Central memory CD4-positive, alpha-beta T cell (primary cell): ENCODE measurements at places on chromosomes 1 and 21.

- DNase-seq: no peak
Observed at GRCh38 chr1:163459539-163459938, 137.8 kb downstream of the NUF2 start.

DNA sequence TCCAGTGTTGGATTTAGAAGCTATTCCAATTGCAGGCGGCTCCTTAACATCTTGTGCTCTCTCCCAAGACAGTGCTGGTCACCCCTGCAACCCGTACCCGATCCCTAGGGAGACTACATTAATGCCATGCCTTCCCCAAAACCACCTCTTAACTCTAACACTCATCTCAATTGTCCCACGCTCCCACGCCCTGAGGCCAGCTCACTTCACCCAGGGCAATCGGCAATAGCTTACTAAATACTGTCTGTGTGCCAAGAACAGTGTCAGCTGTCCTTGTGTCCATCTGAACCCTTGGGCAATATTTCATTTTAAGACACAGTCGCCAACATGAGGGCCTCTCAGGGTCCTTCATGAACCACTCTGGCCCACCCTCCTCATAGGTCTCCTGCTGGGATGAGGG, 13.9 kb downstream of the C1orf198 start:
- no peak for DNase-seq

DNA sequence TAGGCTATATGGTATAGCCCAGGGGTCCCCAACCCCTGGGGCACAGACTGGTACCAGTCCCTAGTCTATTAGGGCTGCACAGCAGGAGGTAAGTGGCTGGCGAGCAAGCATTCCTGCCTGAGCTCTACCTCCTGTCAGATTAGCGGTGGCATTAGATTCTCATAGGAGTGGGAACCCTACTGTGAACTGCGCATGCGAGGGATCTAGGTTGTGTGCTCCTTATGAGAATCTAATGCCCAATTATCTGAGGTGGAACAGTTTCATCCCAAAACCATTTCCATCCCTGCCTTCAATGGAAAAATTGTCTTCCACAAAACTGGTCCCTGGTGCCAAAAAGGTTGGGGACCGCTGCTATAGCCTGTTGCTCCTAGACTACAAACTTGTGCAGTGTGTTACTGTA, 22.8 kb upstream of the ZBTB8A start:
- no peak for DNase-seq

- no peak for DNase-seq
Observed at GRCh38 chr1:109887271-109887670, 23.4 kb upstream of the CSF1 start.

DNA sequence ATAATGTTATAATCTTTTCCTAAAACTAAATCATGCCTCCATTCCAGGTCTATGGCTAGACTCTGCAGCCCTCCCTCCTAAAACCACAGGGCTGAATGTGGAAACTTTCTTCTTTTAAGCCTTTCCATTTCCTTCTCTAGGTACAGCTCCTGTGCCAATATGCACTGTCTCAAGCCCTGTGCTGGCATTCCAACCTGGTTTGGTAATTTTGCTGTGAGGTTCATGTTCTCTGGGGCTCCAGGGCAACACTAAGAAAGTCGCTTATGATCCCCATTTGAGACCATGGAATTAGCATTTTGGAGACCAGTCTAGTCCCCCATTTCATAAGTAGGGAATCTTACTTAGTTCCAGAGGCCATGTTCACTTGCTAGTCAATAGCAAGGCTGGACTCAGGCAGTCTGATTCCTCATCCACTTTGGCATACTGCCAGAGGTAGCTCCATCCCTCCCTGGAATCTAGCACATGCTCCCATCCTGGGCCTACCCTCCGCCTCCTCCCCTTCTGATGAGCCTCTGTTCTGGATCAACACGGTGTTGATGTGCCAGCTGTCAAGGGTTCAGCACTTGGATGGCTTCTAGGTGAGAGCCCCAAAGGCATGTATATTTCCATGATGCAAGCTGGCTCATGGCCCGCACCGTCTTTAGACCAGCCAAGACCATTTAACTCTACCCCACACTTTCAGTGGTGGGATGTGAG, 36.5 kb downstream of the ZMYND12 start:
- no peak for DNase-seq

DNA sequence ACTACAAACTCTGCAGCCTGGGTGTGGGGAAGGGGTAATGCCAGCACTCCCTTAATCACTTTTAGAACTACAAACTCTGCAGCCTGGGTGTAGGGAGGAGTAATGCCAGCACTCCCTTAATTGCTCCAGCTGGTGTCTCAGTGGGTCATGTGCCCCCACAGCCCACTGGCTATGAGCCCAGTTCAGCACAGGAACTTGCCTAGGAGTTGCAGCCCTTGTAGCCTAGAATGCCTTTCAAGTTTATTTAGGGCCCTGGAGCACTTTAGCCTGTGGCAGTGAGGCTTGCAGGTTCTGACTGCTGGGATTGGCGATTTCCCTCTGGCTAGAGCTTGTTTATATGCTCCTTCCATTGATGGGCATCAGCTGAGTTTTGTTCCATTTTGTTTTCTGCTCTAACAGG, 17.1 kb downstream of the VN1R5 start:
- no peak for DNase-seq

DNA sequence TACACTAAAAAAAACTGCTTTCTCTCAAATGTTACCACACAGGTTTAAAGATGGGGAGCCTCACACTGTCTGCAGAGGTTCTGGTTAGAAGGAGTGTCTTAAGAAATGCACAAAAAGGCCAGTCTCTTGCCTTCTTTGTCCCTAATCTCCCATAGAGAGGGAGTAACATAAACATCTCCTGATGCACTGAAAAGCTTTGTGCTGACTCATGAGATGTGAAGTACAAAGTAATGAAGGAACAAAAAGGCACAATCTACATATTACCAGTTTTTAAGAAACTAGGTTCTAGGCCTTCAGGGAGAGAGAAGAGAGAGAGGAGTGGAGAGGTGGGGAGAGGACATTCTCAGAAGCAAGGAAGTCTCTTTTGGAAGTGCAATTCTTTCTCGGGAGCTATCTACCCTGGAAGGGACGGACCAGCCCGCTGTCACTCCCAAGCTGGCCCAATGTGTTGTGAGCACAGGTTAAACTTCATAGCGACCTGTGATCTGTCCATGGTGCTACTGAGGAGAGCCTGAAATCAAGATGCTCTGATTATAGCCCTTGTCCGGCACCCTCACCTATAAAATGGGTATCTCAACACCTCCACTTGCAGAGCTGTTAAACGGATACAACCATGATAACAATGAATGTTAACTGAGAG, 458.1 kb downstream of the DISC1 start:
- DNase-seq: no peak

- no peak for DNase-seq
Observed at GRCh38 chr21:15204970-15205286, 140.1 kb upstream of the NRIP1 start.

GRCh38 chr1:113434081-113434873, 44.0 kb downstream of the MAGI3 start:
- no peak for DNase-seq

DNA sequence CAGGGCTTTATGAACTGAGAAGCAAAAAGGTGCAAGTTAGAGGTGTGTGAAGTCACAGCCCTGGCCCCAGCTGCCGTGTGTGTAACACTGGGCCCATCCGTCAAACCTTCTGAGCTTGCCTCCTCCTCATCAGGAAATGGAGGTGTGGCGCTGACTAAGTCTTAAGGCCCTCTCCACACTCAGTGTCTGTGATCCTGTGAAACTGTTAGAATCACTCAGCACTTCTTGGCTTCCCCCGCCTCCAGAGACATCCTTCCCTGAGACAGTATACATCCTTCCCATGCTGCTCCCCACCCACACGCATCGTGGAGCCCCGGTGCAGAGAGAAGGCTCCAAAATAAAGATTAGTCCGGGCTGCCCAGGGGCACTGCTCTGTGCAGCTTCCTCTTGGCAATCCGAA, 33.3 kb downstream of the LRP8 start:
- DNase-seq: peak; percentile 18

- peak; percentile 20 for DNase-seq
Observed at GRCh38 chr21:15552914-15553494, 176.8 kb upstream of the USP25 start.

GRCh38 chr1:238767321-238767720, 619.0 kb upstream of the CHRM3 start:
- no peak for DNase-seq

DNA sequence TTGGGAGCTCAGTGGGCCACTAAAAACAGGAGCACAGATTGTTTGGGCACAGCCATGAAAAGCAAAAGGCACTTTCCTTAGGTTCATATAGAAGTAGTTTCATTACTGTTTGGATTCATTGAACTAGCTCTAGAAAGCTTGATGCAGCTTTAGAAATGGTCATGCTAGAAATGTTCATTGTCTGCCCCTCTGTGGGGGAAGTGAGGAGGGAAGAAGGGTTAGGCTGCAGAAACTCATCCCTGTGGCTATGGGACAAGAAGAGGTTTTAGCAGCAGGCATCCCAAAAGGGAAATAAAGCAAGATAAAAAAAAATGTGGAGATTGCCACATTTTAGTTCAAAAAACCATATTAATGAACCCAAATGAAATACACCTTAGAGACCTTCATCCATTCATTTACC, 359.6 kb upstream of the PTBP2 start:
- no peak for DNase-seq

GRCh38 chr1:8021676-8022266, 4.3 kb downstream of the ERRFI1 start:
- DNase-seq: no peak

DNA sequence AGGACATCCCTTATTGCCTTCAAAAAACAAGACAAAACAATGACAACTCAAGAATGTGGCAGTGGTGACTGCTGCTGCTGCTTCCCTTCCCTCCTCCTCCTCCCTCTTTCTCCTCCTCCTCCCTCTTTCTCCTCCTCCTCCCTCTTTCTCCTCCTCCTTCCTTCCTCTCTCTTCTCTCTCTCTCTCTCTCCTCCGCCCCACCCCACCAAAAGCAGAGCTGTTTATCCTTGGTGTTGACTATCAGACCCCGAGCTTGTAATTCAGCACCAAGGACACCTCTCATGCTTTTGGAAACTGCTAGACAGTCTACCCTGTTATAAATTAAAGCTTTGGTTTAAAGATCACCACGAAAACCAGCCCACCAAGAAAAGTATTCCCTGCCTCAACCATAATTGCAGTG, 72.4 kb upstream of the IFNAR2 start:
- no peak for DNase-seq

GRCh38 chr21:45513003-45513717, 29.1 kb downstream of the SLC19A1 start:
- no peak for DNase-seq

GRCh38 chr1:118948846-118949245, 39.3 kb downstream of the TBX15 start:
- DNase-seq: no peak

DNA sequence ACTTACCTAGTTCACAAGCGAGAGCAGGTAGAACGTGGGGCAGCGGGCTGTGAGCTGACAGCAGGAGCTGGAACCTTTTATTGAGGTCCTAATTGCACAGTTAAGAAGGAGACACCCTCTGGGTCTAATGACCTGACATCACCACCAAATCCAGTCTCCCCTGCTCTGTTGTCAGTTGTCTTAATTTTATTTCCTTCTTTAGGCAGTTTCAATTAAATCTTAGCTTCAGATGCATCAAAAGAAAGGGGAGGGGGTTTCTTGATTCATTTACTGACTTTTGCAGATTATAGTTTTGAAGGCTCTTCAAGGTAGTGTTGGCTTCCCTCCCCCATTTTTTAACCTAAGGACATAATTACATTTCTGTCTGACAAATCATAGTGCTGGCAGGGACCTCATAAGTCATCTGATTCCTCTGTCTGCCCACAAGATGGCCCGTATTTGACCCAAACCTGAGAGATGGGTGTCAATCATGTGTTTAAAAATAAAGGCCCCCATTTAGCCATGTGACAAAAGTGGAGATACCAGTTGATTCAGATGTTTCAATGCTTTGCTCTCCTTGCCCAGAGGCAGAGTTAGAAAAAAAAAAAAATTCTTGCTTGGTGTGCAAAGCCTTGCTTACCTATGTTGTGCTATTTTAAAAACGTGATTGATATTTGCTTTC, at the start of gene TCHHL1:
TSS of gene TCHHL1 (minus strand) at position 51 of the 661 bp plus-strand sequence. CDS start 921 bp downstream, outside the sequence.
- no peak for DNase-seq

GRCh38 chr1:2312515-2313301, 78.6 kb downstream of the MORN1 start:
- DNase-seq: no peak

- DNase-seq: no peak
Observed at GRCh38 chr1:58618303-58618702, 41.3 kb upstream of the TACSTD2 start.

GRCh38 chr1:80498673-80499072, 1302.1 kb upstream of the ADGRL2 start:
- no peak for DNase-seq

- DNase-seq: no peak
Observed at GRCh38 chr1:154474802-154475201, 27.2 kb upstream of the TDRD10 start.
